PC-9 (cell line): ENCODE measurements at places on chromosomes 11 and 22.

DNA sequence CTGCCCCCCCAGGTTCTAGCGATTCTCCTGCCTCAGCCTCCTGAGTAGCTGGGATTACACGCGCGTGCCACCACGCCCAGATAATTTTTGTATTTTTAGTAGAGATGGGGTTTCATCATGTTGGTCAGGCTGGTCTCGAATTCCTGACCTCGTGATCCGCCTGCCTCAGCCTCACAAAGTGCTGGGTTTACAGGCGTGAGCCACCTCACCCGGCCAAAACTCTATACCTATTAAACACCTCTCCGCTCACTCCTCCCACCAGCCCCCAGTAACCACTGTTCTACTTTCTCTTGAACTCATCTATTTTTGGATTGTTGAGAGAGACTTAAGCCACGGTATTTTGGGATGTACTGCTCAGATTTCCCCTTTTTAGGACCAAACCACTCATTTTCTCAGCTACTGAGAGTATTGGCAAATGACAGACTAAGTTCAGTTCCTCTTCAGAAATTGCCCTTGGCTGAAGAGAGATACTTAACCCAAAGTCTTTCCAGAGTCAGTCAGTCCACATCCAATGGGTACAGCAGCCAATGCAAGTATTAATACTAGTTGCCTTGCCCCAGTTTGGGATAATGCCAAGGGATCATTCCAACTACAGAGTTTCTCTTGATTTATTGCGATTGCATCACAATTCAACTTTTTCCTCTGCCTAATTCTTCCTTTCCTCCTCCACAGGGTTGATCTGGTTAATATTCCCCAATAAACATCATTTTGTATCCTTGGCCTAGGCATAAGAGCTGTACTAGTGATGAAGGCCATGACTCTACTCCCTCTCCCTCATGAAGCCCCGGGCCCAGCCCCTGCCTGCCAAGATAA, 36.8 kb upstream of the CSTF3 start:
- DNase-seq: no peak

GRCh38 chr11:12224537-12224893, 114.1 kb downstream of the MICAL2 start:
- peak; percentile 78 for DNase-seq

DNA sequence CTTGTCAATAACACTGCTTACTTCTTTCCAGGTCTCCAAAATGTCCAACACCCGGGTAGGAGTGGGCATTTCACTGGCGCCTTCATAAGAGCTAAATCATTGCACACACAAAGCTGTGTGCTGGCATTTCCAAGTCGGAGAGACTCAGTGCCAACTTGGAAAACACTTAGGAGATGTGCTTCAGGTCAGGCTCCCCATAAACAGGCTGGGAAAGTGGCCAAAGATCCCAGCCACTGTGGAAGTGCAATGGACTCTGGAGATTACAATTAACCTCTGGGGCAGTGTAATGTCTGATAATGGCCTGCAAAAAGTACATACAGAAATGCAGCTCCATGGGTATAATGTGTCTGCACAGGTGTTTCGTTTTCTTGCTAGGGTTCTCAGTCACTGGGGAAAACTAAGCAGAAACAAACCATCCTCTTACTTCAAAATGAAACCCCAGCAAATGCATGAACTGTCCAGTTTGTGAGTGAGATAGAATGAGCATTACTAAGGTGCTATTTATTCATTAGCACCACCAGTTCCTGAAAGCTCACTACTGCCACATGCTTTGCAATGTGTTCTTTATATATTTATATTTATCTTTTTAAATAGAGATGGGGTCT, 79.0 kb downstream of the ABTB2 start:
- DNase-seq: no peak

DNA sequence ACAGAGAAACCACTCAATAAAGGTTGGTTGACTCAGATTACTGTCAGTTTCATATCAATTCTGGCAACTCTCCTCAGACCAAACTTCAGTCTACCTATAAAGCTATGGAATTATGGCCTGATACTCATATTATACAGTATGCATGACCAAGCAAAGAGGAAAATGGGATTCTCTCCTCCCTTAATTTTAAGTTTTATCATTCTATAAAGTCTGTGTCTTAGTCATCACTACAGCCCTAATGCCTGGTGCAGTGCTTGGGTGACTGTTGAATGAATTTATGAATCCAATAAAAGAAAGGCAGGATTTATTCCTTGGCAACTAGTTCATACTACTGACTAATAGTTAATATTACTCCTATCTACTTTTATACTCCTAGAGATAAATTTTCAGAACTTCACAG, 37.6 kb upstream of the GRAMD1B start:
- no peak for DNase-seq

- DNase-seq: no peak
Measured at GRCh38 chr11:12273618-12273995, 103.8 kb upstream of the PARVA start.

DNA sequence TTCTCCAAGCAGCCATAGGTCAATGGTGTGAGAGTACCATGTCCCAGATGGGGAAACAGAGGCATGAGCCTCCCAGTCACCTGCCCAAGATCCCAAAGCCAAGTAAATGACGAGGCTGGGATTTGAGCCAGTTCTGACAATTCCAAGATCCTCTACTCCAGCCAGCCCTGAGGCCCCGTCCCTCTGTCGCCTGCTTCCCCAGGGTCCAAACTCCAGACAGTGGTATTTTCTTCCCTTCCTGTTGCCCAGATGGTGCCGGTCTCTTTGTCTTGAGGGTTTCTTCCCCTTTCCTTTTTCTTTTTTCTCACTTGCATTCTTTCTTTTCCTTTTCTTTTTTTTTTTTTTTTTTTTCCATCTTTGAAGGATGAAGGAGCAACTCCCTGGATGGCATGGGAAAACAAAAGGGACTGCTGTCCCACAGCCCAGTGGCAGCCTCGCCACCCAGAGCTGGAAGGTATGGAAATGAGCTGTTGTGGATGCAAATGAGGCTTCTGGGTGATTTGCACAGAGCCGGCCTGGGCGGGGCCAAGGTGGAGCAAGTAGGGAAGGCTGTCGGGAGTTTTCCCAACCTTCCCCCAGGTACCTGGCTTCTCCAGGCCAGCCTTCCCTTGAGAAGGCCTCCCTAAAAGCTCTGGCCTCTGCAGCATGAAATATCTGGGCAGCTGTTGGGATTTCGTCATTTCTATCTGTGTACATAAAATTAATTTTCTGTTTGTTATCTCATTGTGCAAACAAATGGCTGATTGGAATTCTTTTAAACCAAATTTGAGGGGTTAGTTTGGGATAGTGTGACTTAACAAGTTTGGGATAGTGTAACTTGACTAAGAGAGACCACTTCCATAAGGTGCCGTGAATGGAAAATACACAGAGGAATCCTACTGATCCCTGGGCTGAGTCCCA, 146.8 kb downstream of the MN1 start:
- no peak for DNase-seq

- peak; percentile 85 for DNase-seq
Measured at GRCh38 chr22:24996420-24996952, 44.0 kb downstream of the KIAA1671 start.

DNA sequence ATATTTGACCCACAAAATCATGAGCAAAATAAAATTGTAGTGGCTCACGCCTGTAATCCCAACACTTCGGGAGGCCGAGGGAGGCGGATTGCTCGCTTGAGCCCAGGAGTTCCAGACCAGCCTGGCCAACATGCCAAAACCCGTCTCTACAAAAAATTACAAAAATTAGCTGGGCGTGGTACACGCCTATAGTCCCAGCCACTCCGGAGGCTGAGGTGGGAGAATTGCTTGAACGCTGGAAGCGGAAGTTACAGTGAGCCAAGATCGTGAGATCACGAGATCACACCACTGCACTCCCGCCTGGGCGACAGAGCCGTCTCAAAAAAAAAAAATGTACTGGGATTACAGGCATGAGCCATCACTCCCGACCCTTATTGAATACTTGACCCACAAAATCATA, 2.0 kb upstream of the RRAS2 start:
- DNase-seq: no peak

DNA sequence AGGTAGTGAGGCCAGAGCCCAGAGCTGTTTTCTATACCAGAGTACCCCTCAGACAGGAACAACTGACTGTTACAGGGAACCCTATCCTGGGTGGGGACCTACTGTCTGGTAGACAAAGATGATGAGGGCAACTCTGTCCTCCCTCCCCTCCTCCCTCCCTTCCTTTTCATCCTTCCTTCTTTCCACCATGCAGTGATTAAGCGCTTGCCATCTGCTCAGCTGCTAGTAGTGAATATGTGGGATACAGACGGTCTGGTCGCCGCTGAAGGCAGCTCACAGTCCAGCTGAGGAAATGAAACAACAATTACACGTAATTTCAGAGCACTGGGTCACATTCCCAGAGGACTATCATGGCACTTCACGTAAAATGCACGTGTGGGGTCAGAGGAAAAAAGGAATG, 597.1 kb downstream of the BUD13 start:
- no peak for DNase-seq

GRCh38 chr11:126277780-126278179, 5.1 kb upstream of the TIRAP start:
- DNase-seq: peak; percentile 8

DNA sequence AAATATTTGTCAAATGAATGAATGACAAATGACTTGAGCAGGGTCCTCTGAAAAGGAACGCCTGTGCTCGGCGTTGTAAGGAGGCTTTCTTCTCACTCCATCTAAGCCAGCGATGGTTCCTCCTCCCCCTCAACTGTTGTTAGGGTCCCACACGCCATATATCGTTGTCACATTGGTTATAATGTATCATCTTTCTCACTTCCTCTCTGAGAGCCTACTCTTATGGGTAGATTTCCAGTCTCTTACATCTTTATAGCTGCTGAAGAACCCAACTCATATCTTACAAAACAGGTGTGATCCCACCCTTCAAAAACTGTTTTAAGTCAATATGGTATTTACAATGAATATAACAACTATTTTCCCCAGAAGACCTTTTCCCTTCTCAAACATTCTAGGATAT, 81.5 kb downstream of the NAV2 start:
- no peak for DNase-seq

DNA sequence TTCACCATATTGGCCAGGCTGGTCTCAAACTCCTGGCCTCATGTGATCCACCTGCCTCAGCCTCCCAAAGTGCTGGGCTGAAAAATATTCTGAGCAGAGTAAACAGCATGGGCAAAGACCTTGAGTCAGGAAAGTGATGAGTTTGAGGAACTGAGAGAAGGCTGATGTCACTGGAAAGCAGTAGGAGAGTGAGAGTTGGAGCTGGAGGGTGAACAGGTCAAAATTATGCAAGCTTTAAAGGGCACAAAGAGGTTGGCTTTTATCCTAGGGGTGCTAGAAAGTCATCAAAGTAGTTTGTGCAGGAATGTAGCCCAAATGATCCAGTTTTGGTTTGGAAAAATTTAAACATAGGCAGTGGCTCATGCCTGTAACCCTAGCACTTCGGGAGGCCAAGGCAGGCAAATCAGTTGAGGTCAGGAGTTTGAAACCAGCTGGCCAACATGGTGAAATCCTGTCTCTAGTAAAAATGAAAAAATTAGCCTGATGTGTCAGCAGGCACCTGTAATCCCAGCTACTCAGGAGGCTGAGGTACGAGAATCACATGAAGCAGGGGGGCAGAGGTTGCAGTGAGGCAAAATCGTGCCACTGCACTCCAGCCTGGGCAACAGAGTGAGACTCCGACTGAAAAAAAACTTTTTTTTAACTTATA, 44.7 kb upstream of the CXCR5 start:
- DNase-seq: no peak

DNA sequence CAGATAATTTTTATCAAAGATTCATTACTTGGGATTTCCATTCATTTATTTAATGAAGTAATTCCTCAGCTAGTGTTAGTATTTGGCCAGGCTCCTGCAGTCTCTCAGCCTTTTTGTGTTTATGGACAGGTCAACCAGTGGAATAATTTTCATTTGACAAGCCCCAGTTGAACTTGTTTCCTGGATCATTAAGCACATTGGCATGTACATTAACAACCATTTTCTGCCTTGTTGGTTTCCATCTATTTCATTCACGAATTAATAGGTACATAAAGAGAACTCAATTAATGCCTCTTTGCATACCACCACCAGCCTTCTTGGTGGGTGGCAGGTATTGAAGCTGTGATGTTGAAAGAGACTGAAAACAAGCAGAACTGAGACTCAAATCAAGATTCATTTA, 745.2 kb downstream of the KCNA4 start:
- no peak for DNase-seq

DNA sequence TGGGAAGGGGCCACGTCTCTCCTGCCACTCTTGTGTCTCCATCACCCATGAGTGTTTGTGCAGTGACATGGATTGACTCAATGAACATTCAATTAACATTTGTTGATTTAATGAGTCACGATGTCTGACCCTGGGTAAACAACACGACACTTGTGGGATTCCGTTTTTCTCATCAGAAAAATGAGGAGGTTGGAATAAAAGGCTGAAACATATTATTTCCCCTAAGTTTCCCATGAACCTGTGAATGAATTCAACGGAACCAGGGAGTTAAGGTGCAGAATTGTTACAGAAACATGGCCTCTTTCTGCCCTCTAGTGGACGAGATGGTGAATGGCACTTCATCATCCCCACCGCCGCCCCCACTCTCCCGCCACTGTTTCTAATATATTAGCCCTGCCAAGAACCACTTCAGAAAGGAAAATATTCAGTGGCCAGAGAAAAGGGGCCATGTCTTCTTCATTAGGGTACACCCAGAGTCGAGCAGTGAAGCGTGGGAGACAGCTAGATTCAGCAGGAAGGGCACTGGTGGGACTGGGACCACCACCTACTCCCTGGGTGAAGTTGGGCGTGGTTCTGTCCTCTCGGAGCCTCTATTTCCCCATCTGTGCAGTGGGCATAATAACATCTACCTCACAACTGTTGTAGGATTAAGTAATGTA, 46.3 kb upstream of the SYT13 start:
- DNase-seq: peak; percentile 10

GRCh38 chr11:24872186-24872585, 375.3 kb downstream of the LUZP2 start:
- DNase-seq: no peak

GRCh38 chr22:50702261-50702671, 29.6 kb downstream of the SHANK3 start:
- no peak for DNase-seq

GRCh38 chr11:22349491-22349890, 11.3 kb downstream of the SLC17A6 start:
- DNase-seq: no peak

DNA sequence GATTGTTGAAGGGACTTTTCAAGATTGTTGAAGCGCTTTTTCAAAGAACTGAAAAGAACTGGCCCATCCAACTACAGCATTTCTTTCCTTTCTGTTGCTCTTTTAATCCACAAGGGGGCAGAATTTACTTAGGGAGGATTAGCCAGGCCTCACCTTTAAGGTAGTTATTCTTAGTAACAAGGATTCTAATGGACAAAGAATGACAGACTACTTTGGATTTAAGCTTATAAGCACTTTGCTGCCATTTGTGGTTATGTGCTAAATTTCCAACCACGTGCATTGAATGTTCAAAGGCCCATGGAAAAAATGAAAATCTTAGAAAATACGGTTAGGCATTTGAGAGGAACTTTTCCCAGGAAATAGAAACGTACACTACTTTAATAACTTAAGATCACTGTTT, 49.5 kb upstream of the HSPA8 start:
- DNase-seq: peak; percentile 71

GRCh38 chr11:15991215-15991614, 365.1 kb downstream of the SOX6 start:
- no peak for DNase-seq
